ENCODE measurements at places on chromosomes 12 and 14.

DNA sequence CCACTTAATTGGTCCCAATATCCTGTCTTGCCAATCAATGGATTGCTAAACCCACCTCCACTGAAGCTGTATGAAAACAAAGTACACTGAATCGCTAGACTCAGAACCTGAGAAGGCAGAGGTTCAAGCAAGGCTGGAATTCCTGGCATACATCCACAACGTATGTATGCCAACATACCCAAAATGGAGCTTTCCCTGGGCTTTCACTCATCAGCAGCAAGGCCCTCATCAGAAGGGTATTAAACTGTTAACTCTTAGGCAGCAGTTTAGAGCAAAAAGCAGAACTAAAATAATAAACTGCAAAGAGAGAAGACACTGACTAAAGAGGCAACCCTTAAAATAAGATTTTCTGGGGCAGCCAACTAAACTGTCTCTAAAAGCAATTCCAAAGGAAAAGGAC is 13.6 kb downstream of the MED13L start:
- no peak for DNase-seq
- H3K27me3 ChIP-seq, result no peaks in the 10 kb centered on the region
- H3K27ac ChIP-seq, result no peak overlapping the region
- H3K4me1 ChIP-seq, result peaks cover 3% of the 10 kb centered on the region

- H3K4me1 ChIP-seq, result peaks cover 24% of the 10 kb centered on the region
- no peaks in the 10 kb centered on the region for H3K27me3 ChIP-seq
- H3K4me3 ChIP-seq, result no peak overlapping the region
- DNase-seq, result no peak
- H3K27ac ChIP-seq, result no peak overlapping the region
Observed at GRCh38 chr12:88570103-88570502, 10.2 kb downstream of the KITLG start.

DNA sequence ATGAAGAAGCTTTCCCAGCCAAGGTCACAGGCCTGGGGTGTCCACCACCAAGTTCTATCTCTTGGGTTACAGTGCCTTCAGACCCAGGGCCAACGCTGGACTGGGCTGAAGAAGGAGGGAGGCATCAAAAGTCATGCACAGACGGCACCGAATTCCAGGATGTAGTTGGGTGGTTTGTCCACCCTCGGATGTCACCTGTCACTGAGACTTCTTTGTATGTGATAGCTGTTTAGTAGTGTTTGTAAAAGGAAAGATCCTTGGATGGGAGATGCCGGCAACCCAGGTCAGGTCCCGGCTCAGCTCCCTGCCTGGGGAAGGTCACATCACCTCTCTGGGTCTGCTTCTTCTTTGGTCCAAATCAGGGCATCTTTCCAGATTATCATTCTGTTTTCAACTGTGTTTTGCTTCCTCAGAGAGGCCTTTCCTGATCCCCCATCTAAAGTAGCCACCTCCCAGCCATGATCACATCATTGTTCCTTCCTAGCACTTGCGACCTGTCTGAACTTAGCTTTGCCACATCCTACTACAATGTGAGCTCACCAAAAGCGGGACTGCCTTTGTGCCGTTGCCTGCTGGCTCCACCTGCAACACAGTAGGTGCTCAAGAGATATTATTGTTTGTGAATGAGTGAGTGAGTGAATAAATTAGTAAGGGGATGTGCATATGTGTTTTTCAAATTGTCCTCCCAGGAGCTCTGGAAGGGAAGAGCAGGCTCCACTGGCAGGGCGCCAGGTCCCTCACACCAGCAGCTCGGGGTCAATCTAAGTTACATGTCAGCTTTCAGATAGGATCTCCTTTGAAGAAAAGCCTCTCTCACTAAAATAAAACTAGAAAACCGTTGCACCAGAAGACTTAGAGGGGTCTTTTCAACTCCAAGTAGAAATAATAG is 2.1 kb downstream of the TSPAN11 start:
- H3K27ac ChIP-seq, result no peak overlapping the region
- peaks cover 6% of the 10 kb centered on the region for H3K36me3 ChIP-seq
- H3K4me1 ChIP-seq, result peaks cover 24% of the 10 kb centered on the region
- no peak overlapping the region for H3K4me3 ChIP-seq
- DNase-seq, result no peak

- no peak for DNase-seq
- H3K27ac ChIP-seq, result no peak overlapping the region
- no peaks in the 10 kb centered on the region for H3K36me3 ChIP-seq
- H3K4me1 ChIP-seq, result no peaks in the 10 kb centered on the region
- H3K27me3 ChIP-seq, result no peaks in the 10 kb centered on the region
Observed at GRCh38 chr12:114636723-114637480, 47.1 kb downstream of the TBX3 start.

GRCh38 chr12:69925291-69925690 is 100.3 kb downstream of the MYRFL start:
- no peak overlapping the region for H3K4me3 ChIP-seq
- H3K27ac ChIP-seq, result no peak overlapping the region
- no peaks in the 10 kb centered on the region for H3K27me3 ChIP-seq
- no peak for DNase-seq
- no peaks in the 10 kb centered on the region for H3K4me1 ChIP-seq

All from neuronal stem cell (in vitro differentiated cells).